ENCODE measurements at places on chromosomes 13 and 19.

DNA sequence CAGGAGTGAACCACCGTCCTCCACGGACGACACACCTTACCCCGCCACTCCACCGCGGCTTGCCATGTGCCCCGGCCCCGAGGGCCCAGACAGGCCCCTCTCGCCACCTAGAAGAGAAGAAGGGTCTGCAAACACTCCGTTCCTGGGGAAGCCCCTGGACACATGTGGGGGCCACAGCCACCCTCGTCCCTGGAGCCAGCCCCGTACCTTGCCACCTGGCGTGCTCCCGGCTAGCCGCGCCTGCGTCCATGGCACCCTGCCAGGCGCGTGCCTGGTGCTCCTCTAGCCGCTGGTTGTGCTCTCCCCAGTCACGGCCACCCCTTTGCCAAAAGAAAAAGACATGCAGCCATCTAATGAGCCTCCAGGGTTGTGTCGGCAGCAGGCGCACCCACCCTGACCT lies 19.9 kb upstream of the TINCR start:
- no peak for DNase-seq

DNA sequence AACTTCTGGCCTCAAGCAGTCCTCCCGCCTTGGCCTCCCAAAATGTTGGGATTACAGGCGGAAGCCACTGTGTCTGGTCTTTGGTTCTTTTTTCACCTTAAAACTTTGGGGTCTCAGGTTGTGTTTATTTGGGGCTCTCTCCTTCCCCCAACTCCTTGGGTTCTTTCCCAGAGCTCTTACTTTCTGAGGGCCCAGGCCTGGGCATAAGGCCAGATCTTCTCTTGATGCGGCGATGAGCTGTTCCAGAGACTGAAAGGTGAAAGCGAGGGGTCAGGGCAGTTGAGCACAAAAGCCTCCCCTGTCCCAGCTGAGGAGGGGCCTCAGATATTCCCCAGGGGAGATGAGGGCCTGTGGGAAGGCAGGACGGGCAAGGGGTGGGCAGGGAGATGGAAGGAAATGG lies 7.1 kb downstream of the POLR1G start:
- DNase-seq: no peak

- no peak for DNase-seq
Measured at GRCh38 chr19:16136185-16136999, 7.1 kb upstream of the HSH2D start.

DNA sequence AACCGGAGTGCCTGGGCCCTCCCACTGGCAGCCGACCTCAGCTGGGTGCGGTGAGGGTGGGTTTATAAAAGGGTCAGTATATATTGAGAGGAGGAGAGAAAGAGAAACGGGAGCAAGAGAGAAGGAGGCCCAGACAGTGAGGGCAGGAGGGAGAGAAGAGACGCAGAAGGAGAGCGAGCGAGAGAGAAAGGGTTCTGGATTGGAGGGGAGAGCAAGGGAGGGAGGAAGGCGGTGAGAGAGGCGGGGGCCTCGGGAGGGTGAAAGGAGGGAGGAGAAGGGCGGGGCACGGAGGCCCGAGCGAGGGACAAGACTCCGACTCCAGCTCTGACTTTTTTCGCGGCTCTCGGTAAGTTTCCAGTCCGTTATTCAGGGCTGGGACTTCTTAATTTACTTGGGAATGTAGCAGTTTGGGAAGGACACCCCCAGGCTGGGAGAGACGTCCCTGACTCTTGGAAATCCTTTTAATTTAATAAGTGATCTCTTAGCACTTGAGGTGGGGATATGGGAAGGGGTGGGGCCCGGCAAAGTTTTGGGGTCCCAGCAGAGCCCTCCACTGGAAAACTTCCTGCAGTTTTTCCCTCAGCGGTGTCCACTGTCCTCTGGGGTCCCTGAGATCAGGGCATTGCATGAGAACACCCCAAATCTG lies at the start of gene EMP3:
Gene EMP3, plus strand, starts transcription at position 288 of the 646 bp plus-strand sequence. CDS start 1,293 bp downstream, outside the sequence.
- DNase-seq: peak; percentile 82

DNA sequence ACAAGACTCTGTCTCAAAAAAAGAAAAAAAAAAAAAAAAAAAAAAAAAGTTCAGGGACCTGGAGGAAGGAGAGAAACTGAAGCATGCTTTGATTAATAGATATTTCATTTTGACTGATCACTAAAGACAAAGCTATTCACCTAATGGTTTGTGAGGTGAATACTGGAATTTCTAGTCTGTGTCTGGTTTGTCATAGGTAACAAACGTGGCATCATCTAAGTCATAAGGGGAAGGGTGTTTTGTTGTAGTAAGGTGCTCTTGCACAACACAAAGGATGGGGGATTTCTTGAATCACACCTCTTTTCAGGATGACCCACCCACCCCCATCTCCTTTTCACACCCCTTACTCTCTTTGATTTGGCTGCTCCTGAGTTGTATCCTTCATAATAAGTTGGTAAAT lies 13.8 kb upstream of the ZNF69 start:
- DNase-seq: no peak

DNA sequence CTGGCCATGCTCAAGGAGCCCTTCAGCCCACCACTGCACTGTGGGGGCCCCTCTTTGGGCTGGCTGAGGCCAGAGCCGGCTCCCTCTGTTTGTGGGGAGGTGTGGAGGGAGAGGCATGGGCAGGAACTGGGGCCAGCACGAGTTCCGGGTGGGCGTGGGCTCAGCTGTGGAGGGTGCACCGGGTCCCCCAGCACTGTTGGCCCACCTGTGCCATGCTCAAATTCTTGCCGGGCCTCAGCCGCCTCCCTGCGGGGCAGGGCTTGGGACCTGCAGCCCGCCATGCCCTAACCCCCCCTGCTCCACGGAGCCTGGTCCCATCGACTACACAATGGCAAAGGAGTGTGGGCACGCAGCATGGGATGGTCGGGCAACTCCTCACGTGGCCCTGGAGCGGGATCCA lies 38.8 kb upstream of the TNFRSF19 start:
- DNase-seq: no peak

DNA sequence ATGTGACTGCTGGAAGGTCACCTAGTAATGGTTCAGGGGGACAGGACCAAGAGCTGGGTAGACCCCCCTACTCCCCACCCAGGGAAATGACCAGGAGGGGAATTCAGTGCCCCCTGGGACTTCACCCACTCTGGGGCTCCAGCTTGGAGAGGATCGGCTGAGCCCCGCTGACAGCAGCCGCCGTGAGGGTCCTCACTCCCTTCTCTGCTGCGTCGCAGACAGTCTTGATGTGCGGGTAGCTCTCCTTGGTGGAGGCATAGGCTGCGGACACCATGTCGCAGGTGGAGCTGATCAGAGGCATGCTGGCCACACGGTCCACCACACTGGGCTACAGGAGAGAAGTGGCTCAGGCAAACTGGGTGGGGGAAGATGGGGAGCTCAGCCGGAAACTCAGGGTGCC lies 7.8 kb downstream of the PLIN3 start:
- DNase-seq: no peak

- no peak for DNase-seq
Measured at GRCh38 chr19:43625918-43626579, 6.6 kb upstream of the ZNF428 start.

DNA sequence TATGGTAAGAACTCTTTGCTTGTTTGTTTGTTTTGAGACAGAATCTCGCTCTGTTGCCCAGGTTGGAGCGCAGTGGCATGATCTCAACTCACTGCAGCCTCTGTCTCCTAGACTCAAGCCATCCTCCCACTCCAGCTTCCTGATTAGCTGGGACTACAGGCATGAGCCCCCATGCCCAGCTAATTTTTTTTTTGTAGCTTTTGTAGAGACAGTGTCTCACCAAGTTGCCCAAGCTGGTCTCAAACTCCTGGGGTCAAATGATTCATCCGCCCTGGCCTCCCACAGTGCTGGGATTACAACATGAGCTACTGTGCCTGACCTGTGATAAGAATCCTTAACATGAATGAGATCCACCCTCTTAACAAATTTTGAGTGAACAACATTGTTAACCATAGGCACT lies 183.9 kb upstream of the TSHZ3 start:
- no peak for DNase-seq

DNA sequence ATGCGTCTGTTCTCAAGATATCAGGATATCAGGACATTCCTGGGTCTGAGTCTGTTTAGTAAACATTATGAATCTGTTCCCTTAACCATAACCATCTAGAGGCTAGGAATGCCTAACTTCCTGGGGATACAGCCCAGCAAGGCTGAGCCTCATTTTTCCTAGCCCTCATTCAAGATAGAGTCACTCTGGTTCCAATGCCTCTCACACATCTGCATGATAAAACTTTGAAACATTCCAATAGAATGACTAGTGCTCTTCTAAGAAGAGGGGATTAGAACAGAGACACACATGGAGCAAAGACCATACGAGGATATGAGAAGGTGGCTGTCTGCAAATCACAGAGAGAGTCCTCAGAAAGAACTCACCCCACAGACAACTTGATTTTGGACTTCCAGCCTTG lies 20.6 kb upstream of the CABP5 start:
- DNase-seq: no peak

DNA sequence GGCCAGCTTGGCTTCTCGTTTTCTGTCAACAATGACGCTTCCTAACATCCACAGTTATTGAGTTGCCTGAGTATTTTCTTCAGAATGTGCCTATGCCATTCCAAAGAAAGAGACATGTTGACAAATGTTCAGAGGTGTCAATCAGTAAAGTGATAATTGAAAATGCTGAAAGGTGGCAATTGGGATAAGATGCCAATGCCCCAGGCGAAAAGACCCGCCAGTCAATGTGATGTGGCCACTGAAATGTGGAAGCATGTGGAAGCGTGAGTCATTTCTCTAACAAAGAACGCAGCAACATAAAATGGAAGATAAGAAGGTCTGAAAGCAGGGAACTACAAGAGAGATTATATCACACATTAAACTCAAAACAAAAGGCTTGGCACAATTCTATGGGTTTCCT lies 882.2 kb upstream of the SLC10A2 start:
- DNase-seq: no peak

GRCh38 chr13:41568143-41568971 lies 111.0 kb downstream of the RGCC start:
- DNase-seq: no peak

GRCh38 chr19:3411636-3412035 lies 45.3 kb downstream of the NFIC start:
- DNase-seq: no peak

- DNase-seq: no peak
Measured at GRCh38 chr13:99301913-99302636, 5.1 kb downstream of the GPR183 start.

DNA sequence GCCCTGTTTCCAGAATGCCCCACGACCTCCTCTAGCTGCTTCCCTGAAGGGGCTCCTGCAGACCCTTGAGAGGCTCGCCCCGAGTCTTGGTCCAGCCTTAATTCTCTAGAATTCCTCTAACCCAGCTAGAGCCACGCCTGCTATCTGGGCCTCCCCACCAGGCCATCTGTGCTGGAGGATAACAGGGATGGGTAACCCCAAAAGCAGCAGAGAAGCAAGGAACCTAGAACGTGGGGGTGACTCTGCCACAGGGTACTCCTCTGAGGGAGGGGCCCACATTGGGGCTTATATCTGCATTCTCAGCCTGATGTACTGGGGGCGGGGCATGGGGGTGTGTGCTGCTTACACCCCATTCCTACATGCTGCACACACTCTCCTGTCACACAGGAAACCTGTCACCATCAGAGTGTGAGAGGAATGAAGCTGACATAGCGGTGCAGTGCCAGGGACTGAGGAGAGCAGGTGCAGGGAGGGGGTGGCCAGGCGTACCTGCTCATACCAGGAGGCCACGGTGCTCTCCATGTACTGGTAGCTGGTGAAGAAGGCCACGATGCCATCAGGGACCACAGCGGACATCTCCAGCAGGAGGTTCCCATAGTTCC lies 13.8 kb downstream of the KLC3 start:
- no peak for DNase-seq

DNA sequence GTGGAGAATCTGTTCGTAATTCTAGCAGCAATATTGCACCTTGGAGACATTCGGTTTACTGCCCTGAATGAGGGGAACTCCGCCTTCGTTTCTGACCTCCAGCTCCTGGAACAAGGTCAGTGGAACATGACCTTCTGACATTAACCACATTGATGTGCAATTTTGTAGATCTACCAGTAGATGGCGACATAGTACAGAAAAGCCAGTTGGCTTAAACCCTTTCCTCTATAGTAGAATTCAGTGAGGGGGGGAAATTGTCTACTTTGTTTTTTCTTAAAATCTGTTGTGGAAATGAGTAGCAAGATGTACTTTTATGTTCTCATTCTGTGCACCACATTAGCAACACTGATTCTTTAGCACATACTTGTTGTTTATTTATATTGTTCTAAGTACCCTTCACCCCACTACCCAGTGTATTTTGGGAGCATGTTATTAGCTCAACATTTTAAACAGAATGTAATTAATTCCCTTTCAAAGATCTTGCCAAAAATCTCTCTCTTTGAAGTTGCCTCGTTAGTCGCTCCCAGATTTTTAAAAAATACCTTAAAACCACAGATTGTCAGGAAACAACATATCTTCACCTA lies 332.2 kb downstream of the MYO16 start:
- DNase-seq: no peak

GRCh38 chr13:98976338-98976737 lies 1.5 kb downstream of the DOCK9 start:
- no peak for DNase-seq

GRCh38 chr19:14571695-14572490 lies at the start of gene NDUFB7:
TSS of gene NDUFB7 (minus strand) at chr19:14572066. CDS start at chr19:14572000, 66 bp downstream.
- peak; percentile 86 for DNase-seq

DNA sequence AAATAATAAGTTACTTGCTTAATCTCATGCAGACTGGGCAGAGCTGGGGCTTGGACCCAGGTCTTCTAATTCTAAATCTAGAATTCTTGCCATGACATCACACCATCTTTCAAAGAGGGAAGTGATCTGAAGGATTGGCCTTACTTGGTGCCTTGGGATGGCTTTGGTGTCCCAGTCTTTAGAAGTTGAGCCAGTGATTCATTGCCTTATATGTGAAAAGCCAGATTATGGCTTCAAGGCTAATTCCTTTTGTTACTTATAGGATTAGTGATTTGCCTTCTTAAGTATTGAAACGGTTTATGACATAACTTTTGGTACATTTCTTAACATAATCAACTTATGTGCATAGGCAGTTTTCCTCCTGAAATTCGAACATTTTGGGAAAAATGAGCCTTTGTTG lies 14.9 kb downstream of the COG3 start:
- no peak for DNase-seq

GRCh38 chr13:102838982-102839381 lies 6.8 kb upstream of the ERCC5 start:
- no peak for DNase-seq

DNA sequence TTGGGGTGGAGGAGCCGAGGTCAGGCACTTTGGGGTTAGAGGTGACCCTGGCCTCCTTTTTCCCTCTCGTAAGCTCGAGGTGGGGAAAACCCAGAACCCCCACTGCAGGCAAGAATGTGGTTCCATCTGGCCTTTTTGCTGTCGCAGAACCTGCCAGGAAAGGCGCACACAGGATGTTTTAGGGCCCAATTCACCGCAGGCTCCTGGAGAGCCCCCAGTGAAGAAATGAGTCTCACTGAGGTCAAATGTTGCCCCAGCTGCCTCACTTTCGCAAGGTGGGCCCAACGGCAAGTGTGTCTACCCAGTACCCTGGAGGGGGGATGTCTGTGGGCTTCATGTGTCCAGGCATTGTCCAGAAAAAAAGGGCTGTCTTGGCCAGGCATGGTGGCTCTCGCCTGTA lies 61.8 kb downstream of the PEX11G start:
- no peak for DNase-seq
